ENCODE measurements at places on chromosomes 5 and 9.

DNA sequence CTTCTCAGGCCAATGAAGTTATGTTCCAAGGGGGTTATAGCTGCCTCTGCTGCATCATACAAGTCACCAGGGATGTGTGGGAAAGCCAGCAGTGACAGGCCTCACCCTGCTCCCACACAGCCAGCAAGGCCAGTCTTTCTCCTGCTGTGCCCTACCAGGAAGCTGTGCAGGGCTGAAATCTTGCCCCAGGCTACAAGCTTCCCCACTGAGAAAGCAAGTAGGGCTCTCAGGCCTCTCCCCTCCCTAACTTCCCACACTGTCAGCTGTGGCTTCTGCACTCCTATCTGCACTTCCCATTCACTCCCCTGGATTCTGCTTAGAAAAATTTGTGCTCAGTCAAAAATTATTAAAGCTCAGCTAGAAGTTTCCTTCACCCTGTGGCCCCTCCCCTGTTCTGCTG lies 611.2 kb upstream of the ZNF608 start:
- ATAC-seq: no peak

- ATAC-seq: no peak
These were observed 75.1 kb upstream of the ADCY2 start for GRCh38 chr5:7320701-7321301.

DNA sequence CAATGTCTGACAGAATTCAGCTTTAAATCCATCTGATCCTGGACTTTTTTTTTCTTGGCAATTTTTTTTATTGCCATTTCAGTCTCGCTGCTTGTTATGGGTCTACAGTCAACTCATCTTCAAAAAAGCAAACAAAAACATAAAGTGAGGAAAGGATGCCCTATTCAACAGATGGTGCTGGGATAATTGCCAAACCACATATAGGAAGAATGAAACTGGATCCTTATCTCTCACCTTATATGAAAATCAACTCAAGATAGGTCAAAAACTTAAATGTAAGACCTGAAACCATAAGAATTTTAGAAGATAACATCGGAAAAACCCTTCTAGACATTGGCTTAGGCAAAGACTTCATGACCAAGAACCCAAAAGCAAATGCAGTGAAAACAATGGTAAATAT lies 389.1 kb upstream of the ST8SIA4 start:
- no peak for ATAC-seq

GRCh38 chr5:123455095-123455494 lies 31.9 kb upstream of the CEP120 start:
- no peak for ATAC-seq

- no peak for ATAC-seq
These were observed 7.4 kb upstream of the KIAA1958 start for GRCh38 chr9:112479221-112479620.

Measured in activated CD4-positive, CD25-positive, alpha-beta regulatory T cell treated with anti-CD3 and anti-CD28 coated beads, Interleukin-2, amount 50 U/mL, for 24 hours (primary cell).